T47D (cell line): ENCODE measurements at places on chromosomes 4 and X.

GRCh38 chr4:155787113-155787710 is 28.4 kb downstream of the GUCY1B1 start:
- no peak for DNase-seq

DNA sequence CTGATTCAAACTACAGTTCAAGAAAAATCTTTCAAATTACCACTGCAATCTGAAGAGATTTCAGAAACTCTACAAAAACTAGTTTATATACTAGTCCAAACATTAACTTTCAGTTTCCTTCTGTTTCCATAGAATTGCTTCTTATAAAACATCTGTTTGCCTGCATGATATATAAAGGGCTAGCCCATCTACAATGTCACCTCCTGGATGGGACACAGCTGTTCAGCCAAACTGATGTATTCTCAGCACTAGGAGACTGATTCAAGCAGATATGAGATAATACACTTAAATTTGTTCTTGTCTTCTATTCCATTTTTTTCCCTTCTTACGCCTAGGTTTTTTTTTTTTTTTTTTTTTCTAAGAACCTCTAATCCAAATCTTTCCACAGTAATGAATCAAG is 1569.7 kb upstream of the IGFBP7 start:
- DNase-seq, result no peak

DNA sequence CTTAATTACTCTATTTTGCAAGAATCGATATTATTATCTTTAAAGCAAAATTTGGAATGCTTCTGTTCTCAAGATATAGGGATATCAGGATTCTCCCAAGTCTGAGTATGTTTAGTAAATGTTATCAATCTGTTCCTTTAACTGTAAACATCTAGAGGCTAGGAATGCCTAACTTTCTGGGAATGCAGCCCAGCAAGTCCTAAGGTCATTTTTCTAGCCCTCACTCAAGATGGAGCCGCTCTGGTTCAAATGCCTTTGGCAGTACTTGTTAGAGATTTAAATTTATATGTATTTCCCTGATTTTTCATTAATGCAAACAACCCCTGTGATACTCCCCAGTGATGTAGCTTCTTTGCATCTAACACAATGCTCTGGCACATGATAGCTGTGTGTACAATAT is 623.8 kb upstream of the LCORL start:
- no peak for DNase-seq

DNA sequence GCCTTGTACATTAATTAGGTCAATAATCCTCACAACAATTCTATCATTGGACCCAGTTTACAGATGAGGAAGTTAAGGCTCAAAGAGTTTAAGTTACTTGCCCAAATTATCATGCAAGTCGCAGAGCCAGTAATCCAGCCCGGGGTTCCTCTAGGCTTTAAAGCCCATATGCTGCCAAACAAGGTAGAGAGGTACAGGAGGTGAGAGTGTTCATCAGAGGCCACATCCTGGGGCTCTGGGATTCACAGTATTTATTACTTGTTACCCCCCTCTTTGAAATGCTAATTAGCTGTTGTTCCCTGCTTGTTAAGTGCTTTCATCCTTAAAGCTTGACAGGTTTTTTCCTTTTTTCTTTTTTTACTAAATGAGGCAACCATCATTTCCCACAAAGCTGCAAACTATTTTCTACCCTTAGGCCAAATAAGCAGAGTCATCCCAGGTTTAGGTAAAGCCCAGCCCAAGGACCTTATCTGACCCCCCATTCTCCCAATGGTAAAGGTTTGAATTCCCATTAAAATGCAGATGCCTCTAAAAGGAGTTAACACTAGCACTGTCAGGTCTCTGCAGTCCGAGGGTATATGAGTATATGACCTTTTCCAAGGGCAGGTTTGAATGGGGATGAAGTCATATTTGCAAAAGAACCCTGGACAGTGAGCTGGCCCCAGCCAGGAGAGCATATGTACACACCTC is 150.3 kb downstream of the SOX3 start:
- DNase-seq, result no peak

DNA sequence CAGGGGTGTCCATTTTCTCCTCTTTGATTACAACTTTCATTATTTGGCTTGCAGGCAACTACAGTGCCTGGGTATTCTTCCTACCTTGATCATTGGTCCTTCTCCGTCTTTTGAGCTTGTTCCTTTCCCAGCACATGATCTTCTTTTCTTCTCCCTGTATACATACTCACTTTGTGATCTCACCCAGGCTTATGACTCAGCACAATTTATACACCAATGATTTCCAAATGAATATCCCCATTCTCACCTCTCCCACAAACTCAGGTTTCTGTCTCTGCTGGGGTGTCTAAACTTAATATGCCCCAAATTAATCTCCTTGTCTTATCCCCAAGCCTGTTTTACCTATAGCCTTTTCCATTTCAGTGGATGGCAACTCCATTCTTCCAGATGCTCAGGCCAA is 19.5 kb upstream of the C4orf54 start:
- no peak for DNase-seq

DNA sequence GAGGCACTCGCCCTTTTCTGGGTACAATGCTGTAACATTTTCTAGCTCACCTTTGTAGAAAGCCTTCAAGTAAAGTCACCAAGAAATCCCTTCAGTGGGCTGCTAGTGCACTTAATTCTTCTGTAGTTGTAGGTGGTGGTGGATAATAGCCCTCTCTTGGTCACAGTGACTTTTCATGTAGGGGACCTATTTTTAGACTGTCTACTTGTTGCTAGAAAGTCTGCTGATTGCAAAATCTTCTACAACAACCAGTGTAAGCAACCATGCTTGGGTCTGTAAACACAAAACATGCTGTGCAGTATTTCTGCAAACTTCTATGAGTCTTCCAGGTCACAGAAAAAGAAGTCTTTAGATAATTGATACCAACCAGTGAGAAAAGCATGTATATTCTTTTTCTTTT is 55.6 kb downstream of the PBDC1 start:
- no peak for DNase-seq

GRCh38 chrX:47619486-47620302 is at the start of gene SYN1:
TSS of gene SYN1 (minus strand) at chrX:47619857. CDS start at chrX:47619728, 129 bp downstream.
- peak; percentile 90 for DNase-seq

GRCh38 chr4:123415977-123416376 is 19.4 kb downstream of the SPRY1 start:
- no peak for DNase-seq

DNA sequence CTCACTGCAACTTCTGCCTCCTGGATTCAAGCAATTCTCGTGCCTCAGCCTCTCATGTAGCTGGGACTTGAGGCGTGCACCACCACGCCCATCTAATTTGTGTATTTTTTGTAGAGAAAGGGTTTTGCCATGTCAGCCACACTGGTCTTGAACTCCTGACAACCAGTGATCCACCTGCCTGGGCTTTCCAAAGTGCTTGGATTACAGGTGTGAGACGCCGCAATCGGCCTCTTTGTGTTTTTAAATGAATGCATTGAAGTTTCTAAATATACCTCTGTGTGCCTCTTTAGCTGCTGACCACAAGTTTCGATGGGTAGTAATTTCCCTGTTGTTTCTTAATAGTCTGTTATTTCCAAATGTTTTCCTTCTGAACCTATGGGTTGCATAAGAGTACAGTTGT is 765.3 kb upstream of the GRIA3 start:
- DNase-seq, result no peak

DNA sequence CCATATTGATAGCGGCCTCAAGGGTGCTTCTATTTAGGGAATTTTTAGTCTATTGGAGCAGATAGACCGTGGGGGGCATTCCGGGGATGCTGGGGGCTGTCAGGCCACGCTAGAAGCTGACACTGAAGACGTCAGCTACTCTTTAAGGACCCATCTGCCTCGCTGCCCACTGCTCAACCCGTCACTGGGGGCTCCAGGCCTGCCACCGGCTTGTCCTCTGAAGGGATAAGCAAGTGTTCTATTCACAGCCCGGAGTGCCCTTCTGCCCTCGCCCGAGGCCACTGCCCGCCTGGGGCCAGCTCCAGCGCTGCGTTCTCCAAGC is 679 bp upstream of the MSL3 start:
- DNase-seq, result no peak

DNA sequence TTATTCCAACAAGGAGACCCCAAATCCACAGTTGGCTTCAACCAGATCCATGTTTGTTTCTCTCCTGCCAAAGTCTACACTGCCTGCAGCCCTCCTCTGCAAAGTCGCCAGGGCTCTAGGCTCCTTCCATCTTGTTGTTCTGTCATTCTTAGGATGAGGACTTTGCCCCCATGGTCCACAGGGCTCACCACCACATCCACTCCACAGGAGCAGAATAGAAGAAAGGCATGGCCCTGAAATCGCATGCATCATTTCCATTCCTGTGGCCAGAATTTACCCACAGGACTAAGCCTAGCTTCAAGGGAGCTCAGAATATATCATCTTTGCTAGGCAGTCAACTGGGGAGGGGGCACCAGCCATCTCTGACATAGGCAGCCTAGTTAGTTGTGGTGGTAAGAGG is 254.7 kb downstream of the FBXW7 start:
- no peak for DNase-seq

DNA sequence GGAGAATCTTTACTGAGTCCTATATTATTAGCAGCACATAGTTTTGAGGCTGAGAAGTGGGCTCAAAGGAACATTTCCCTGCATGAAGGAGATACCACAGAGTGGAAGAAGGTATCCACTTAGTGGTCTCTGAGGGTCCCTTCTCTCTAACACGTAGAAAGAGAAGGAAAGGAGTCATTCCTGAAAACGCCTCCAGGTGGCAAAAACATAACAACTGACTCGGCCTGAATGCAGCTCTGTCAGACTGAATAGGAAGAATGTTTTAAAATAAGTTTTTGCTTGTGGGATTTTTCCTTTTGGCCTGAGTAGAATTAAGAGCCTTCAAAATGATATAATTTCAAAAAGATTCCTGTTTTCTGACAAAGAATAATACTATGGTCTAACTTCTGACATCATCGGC is 23.3 kb downstream of the RPGR start:
- DNase-seq, result peak; percentile 41

- no peak for DNase-seq
Measured at GRCh38 chrX:69015156-69015555, 150.1 kb downstream of the PJA1 start.

DNA sequence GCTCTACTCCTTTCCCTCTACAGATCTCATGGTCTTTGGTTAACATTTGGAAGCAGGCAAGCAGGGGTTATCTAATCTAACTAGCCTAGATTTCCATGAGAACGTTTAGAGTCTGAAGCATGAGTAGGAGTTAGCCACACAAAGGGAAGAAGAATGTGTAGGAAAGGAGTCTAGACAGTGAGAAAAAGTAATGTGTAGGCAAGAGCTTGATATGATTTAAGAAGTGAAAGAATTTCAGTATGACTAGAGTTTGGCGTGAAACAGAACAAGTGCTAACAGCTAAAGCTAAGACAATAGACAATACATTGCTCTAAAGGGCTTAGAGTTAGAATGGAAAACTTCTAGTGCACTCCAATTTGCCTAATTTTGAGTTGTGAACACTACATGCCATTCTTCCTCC is 10.8 kb downstream of the CXCL8 start:
- no peak for DNase-seq

- DNase-seq, result no peak
Measured at GRCh38 chr4:78707268-78707667, 68.9 kb upstream of the BMP2K start.

GRCh38 chr4:108415389-108415788 is 205.0 kb upstream of the RPL34 start:
- DNase-seq, result no peak

GRCh38 chr4:133154725-133155124 is 5.6 kb downstream of the PCDH10 start:
- DNase-seq, result no peak

DNA sequence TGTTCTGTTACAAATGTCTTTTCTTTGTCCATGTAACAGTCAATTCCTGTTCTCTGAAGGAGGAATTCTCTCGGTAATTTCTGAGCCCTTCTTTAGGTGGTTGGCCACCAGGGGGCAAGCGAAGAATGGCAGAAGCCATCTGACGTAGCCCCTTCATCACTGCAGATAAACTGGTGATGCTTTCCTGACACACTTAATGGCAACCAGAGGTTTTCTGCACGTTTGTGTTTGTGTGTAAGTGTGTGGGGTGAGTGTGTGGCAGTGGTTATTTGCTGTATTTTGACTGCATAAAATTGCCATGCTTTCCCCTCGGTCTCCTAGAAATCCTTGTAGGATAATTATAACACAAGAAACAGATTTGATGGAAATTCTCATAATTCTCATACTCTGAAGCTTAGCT is 64.8 kb upstream of the STOX2 start:
- peak; percentile 75 for DNase-seq

DNA sequence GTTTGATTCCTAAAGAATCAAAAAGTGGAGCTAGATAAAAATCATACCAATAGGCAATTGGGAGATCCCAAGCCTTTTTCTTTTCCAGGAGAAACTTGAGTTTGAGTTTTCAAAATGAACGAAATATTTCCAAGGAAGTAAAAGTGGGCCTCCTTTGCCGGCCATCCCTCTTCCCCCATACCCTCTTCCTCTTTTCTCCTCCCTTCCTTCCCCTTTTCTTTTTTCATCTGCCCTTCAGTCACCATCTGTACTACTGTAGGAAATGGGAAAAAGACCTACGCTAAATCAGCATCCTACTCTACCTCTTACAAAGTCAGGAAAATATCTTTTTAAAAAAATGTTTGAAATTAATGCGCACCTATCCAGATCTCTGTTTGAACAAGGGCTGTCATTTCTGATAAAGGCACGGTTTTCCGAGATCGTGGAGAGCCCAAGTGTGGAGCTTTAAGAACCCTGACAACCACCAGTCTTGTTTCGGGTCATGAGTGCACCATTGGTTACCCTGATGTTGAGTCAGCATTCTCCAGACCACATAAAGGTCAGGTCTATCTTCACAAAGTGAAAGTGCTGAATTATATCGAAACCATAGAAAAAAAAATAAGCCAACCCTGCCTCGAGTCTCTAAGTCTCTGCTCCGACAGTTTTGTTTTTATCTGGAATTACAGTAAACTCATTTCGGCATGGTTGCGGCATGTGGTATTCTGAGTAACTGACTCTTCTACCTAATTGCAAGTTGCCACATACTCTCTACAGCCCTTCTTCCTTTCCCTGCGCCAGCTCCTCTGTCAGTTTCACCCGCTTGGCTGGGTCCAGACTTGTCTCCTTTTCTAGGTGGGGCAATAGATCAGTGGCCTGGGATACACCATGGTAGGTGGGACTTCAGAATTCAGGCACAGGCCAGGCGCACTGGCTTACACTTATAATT is 140.2 kb upstream of the KLF3 start:
- no peak for DNase-seq

DNA sequence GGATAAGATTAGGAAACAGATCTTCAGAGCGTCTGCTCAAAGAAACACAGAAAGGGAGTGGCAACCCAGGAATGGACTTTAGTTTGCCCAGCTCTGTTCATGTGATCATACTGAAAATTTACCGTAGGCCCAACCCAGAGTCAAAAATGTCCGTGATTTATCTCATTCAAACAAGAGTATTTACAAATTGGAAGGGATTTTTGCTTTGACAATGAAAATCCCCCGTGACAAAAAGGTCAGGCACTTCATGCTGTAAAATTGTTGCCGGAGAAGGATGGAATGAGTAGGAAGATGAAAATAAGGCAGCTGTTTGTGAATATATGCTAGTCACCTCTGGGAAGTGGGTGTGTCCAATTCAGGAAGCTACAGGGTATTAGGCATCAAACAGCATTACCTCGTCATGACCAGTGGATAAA is 1.2 kb downstream of the SULT1B1 start:
- DNase-seq, result no peak
